Activated CD4-positive, alpha-beta T cell treated with anti-CD3 and anti-CD28 coated beads for 24 hours (primary cell): ENCODE measurements at places on chromosomes 7 and 10.

- no peak for DNase-seq
Measured at GRCh38 chr10:89503652-89504370, 31.6 kb downstream of the SLC16A12 start.

DNA sequence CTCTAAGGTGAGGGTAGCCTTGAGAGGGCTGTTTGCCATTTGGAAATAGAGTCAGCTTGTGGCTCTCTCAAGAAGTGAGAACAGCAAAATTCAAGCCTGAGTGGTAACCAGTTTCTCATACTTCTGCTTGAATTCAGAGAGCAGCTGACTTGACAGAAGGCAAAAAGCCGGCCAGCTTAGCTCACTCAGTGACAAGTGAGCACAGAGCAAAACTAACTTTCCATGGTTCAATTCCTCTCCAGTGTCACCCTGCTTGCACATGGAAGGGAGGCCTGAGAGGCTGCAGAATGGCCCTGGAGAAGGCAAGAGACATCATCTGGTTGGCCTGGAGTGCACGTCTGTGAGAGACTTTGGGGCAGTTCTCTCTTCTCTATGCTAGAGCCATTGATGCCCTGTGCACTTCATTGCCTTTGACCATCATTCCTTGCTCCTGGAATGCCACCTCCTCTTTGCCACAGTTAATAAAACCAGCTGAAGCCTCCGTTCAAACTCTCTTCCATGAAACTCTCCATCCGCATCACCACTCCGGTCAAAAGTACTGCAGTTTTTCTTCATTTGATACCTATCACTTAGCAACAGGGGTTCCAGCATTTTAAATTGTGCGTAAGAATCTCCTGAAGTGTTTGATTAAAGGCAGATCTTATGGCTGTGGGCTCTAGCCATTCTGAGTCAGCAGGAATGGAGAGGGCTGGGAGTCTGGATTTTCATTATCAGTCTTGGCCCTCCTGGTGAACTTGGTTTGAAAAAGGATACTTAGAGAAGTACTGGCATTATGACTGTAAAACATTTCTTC lies 69.8 kb upstream of the PIK3CG start:
- no peak for DNase-seq

DNA sequence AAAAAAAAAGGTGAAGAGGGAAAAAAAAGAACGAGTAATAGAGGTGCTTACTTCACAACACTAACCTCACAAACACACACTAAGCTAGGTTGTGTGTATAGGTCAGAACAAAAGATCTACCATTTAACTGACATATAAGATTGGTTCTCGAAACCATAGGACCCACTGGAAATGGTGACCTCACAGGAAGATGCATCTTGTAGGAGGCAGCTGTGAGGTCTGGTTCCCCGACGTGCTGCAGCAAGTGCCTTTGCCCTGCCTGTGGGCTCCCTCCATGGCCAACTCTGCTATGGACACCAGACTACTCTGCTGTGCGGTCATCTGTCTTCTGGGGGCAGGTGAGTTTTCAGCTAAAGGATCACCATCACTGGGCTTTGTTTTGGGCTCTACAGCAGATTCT lies 133.8 kb upstream of the PRSS1 start:
- DNase-seq, result no peak

DNA sequence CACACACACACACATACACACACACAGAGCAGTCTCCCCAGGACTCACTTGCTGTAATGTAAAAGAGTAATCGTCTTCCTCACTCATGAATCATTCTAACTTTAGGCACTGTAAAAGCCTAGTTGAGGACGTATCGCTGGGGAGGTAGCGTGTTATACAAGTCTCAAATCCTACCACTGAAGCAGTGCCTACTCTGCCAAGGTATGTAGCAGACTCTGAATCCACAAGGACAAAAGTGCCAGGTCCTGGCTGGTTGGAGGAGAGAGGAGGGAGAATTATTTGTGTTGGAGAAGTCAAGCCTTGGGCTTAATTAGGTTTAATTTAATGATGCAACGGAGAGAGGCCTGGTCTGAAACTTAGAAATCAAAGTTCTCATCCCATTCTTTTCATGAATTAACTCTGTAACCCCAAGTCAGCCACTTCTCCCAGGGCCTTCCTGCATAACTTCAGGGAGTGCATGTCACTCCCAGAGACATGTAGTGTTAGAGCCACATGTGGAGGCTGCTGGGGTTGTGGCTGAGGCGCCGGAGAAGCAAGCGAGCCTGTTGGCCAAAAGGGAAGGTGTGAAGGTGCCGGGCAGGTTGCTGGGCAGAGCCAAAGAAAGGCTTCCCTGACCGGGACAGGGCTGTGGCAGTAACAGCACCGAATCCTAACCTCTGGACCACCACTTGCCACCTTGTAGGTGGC lies 36.7 kb downstream of the NKX2-3 start:
- DNase-seq, result no peak
